Hematopoietic multipotent progenitor cell treated with erythropoietin and hydrocortisone succinate and interleukin-3 and kit ligand, for 15 days (in vitro differentiated cells): ENCODE measurements at places on chromosomes 12 and 14.

DNA sequence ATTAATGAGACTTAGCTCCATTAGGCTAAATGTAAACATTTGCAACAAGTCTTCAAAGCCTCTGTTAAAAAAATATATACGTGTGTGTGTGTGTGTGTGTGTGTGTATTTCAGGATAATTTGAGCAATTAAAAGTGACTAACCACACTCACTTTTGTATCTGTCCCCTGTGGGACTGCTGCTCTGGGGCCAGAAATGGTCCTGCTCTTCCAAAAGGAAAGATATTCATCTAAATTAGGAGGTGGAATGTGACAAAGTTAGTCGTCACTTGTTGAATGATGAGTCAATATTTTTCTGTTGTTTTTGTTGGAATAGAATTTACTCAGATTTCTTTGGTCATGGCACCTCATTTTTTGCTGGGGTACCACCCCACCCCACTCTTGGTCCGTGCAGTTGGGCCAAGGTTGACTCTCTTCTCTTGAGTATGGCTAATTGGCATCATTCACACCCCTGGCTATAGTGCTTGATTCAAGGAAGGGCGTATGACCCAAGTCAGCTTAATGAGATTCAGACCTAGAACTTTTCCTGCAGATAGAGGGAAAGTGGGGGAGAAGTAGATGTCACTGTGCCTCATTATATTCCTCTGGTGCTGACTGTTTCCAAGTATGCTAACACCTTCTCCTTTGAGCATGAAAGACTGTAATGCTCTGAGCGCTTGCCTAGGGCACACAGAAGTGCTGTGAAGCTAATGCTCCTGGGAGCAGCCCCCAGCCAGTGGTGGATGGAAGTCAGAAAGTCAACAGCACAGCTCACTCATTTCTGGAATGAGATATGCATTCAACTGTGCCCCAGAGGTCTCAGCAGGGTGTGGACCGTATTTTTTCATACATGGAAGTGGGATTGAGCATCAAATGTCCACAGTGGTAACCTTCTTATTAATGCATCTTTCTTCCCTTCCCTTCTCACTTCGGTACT is 577.0 kb upstream of the TBX3 start:
- no peak for DNase-seq

DNA sequence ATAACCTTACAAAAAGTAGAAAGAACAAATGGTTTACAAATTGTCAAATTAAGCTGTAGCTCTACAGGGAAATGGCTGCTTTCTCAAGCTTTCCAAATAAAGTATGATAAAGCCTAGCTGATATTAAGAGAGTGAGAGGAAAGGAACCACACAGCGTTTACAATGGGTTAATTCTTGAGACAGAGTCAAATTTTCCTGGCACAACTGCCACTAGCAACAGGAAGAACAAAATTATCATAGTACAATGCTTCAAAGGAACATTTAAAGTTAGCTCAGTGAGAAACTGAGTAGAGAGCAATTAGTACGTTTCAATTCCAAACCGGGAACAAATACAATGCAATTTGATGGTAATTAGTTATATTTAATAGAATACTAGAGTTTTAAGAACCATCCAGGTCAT is 116.0 kb downstream of the PPP1R12A start:
- DNase-seq = no peak

GRCh38 chr12:38783304-38783703 is 122.1 kb downstream of the CPNE8 start:
- no peak for DNase-seq

- DNase-seq = no peak
These were observed 202.4 kb downstream of the NEDD1 start for GRCh38 chr12:97109441-97109840.

DNA sequence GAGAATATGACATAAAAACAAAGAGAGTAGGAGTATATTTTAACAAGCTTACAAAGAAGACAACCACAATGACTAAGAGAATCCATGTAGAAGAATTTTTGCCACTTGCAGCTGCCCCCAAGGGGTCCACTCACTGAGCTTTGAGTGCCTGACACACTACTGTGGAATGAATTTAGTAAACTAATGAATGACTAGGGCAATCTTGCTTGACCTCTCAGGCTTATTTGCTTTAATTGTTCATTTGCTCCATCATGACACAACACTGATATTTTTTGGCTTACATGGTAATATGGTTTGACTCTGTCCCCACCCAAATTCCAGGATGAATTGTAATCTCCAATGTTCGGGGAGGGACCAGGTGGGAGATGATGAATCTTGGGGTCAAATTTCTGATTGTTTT is 249.1 kb upstream of the FAR2 start:
- no peak for DNase-seq

DNA sequence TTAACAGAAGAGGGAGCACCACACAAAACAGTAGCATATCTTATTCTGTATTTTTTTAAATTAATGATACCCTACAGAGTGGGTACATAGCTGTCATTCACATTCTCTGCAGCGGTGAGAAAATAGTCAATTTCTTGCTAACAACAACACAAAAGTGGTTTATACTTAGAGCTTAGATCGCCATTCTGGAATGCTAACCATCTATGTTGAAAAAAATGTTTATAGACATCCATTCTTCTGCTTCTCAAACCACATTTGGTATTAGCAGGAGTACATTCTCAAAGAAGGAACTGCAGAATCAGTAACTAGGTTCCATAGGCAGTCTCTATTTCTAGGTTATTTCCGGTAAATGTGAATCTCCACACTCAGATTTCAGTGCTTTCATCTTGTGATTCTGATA is 185.9 kb downstream of the PPFIA2 start:
- DNase-seq = no peak
